ENCODE measurements at places on chromosomes 7 and 10.

GRCh38 chr10:108409306-108409705, 1244.8 kb upstream of the SORCS1 start:
- DNase-seq = no peak

GRCh38 chr10:100519311-100520051, at the start of gene SEC31B:
Gene SEC31B (minus strand): TSS chr10:100519861. CDS start chr10:100516952, 2,909 bp downstream.
- DNase-seq = no peak

DNA sequence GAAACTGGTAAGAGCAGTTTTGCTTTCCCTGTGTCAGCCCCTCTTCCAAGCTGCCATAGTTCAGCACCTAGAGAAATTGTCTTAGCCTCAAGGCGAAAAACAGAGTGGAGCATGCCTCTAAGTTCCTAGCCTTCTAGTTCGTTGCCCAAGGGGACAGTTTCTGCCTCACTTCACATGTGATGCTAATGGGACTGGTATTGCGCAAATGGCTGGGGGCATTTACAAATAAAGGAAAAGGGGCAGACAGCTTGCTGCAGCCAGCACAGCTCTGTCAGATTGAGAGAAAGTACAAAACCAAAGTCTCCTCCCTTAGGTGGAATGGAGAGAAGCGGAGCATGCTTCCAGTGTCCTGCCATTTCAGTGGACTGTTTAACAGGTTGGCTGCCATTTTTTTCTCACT, 567.7 kb downstream of the ETV1 start:
- no peak for DNase-seq

DNA sequence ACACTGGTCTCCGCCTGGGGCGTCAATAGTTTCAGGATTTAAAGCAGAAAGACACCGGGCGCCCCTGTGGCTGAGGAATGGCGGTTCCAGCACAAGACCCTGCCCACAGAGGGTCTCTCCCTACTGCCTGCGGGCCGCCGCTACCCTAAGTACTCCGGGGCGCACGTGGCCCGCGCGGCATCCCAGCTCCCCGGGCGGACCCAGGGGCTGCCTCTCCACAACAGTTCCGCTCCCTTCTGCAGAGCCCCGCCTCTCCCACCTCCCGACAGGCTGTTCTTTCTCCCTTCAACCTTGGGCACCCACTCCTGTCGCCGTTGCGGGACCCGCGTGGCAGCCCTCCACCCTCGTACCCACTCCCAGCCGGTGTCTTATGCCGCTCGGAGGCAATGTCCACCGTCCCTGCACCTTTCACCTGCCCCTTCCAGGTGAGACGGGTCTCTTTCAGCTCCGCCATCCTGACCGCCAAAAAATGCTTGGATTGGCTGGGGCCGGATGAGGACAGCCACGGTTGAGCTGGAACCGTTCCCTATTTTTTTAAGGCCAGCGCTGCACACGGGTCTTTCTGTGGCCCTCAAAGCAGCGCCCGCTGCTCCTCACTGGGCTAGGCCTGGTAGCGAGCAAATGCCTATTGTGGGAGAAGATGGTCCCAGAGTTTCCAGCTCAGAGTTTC, 1.6 kb upstream of the NKX2-3 start:
- no peak for DNase-seq

GRCh38 chr10:132550366-132551092, 12.9 kb downstream of the INPP5A start:
- no peak for DNase-seq

DNA sequence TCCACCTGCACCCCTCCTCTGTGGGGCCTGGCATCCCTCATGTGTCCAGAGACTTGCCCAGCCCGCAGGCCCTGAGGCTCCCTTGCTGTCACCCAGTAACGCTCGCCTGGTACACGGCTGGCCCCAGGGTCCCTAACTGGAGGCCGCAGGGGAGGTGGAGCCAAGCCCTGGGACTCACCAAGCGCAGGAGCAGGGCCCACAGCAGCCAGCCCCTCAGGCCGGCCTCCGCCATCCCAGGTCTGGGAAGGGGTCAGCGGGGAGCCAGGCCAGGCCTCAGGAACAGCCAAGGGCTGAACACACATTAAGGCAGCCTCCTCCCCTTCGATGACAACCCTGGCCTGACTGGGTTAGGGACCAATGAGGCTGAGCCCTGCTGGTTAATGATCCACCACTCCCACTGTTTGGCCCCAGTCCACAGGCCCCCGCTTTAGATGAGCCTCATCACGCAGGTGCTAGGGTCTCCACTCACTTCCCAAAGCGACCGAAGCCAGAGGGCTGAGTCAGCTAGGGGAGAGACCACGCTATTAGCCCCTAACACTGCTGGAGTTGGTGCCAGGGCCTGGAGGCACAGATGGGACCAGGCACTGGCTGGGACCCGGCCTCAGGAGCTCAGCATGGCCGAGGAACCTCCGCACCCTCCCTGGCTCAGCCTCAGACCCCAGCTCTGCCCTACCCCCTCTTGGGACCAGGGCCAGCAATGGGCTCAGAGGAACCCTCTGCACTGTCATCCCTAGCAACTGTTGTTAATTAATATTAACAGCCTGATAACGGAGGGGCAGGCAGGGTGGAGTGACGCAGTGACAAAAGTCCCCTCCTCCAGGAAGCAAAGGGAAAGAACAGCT, at the start of gene NPC1L1:
Gene NPC1L1, minus strand, starts transcription at position 303 of the 842 bp plus-strand sequence. Its CDS starts 71 bp downstream, at position 232.
- no peak for DNase-seq

- no peak for DNase-seq
Measured at GRCh38 chr10:49081547-49082275, 33.6 kb downstream of the VSTM4 start.

- no peak for DNase-seq
Measured at GRCh38 chr7:105816266-105816843, 60.0 kb downstream of the ATXN7L1 start.

- no peak for DNase-seq
Measured at GRCh38 chr7:93092757-93093370, 24.9 kb downstream of the SAMD9 start.

GRCh38 chr7:138979226-138979979, 1.8 kb downstream of the KIAA1549 start:
- no peak for DNase-seq

GRCh38 chr7:44244282-44244681, 43.5 kb downstream of the YKT6 start:
- no peak for DNase-seq

DNA sequence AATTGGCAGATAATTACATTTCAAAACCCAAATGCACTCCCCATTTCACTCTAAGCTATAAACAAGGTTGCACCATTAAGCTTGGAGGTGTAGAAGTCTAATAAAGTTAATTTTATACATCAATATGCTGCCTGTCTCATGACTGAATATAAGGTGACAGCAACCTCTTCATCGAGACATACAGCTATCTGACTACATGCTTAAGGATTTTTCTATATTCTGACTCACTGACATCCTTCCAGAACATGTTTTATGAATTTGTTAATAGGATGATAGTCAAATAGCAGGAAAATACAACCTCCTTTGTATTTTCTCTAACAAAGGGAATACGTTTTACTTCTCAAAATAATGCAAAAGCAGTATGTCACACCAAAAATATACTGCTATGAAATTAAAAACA, 76.6 kb downstream of the NRBF2 start:
- no peak for DNase-seq

GRCh38 chr7:30472784-30473775, 5.5 kb downstream of the NOD1 start:
- DNase-seq = no peak

GRCh38 chr10:48251152-48251524, 23.4 kb downstream of the FRMPD2 start:
- no peak for DNase-seq

GRCh38 chr7:17952387-17952786, 12.1 kb upstream of the SNX13 start:
- DNase-seq = no peak

- no peak for DNase-seq
Measured at GRCh38 chr10:36808625-36809362, 316.6 kb upstream of the ANKRD30A start.

DNA sequence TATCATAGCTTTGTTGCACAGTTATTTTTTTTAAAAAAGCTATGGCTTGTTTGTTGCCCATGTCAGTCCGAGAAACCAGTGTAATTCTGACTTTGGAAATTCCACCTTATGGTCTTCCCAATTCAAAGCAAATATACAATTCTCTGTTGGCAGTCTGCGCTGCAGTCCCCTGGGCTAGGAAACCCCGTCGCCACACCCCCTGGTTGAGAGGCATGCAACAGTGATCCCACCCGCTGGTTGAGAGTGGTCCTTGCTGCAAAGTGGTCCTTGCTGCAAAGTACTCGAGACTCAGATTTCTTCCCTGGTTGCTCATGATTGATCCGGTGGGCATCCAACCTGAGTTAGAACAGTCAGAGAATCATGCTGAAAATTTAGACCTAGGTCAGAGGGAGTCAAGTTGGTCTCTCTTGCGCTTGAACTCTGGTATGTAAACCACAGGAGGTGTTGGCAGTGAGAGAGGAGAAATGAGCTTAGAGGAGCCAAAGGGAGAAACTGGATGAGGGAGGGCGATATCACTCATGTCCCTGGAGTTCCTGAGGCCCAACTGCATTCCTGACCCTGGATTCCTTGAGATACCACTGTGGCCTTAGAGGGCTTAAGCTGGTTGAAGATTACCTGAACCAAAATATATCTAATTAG, 45.0 kb upstream of the STK17A start:
- no peak for DNase-seq

GRCh38 chr10:132485391-132485790, 52.2 kb upstream of the INPP5A start:
- DNase-seq = no peak

All from stimulated activated CD8-positive, alpha-beta memory T cell treated with anti-CD3 and anti-CD28 coated beads, Interleukin-4, amount 100 ng/mL, for 1 hour (primary cell).